ENCODE measurements at places on chromosomes 11 and 22. TPM values are rescaled to one million over a fixed set of nuclear protein-coding genes. Genes with fewer than 3 reads are reported as not detected.

- peaks cover 61% of the 10 kb centered on the region for H3K4me1 ChIP-seq
Observed at GRCh38 chr11:75468534-75469340, 35.7 kb upstream of the KLHL35 start.

DNA sequence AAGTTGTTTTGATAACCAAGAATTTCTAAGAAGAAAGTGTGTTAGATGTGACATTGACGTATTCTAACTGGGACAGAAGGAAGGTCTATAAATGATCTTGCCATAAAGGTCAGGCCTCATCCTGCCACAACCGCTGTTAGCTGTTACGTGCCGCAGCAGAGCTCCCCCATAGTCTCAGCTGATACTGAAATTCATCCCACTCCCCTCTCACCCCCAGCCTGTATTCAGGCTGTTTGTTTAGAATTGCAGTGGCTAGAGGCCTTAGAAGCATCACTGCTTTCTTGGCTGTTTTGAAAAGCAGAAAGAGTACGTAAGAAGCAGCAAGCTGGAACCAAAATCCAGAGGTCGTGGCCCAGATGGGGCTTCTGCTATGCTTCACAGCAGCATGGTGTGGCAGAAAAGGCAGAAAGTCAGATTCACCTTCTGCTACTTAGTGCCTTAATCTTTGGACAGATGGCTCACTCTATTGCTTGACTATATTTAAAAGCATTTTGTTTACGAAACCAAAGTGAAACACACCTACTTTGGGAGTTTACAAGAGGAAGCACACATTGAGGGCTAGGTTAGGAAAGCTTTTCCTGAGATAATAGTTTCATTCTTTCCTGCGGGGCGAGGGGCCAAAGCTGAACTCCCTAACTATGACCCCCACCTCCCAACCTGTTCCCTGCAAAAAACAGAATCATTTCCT lies 950 bp upstream of the LAYN start:
- no peaks in the 10 kb centered on the region for H3K36me3 ChIP-seq
- no peak for DNase-seq
- no peak overlapping the region for H3K27ac ChIP-seq
- H3K4me3 ChIP-seq = peak overlapping the region; percentile 51
- H3K27me3 ChIP-seq = peaks cover 30% of the 10 kb centered on the region

GRCh38 chr22:45149671-45150070 lies 14.1 kb upstream of the NUP50 start:
- H3K36me3 ChIP-seq = no peaks in the 10 kb centered on the region
- no peak for DNase-seq
- H3K4me1 ChIP-seq = no peaks in the 10 kb centered on the region
- H3K4me3 ChIP-seq = no peak overlapping the region

DNA sequence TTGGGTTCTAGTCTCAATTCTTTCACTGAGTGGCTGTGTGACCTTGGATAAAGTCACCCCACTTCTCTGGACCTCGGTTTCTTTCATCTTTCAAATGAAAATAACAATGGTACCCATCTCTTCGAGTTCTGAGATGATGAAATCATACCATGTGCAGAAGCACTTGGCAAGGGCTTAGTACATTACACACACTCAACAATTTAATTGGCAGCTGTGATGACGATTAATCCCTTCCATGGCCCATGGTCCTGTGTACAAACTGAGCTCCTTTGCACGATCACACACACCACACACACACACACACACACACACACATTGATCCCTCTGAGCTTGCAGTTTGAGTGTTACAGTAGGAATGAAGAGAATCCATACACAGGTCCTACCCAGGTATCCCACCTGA lies 103.4 kb upstream of the ASPHD2 start:
- H3K4me3 ChIP-seq = no peak overlapping the region
- H3K36me3 ChIP-seq = peaks cover 25% of the 10 kb centered on the region
- peaks cover 10% of the 10 kb centered on the region for H3K4me1 ChIP-seq

DNA sequence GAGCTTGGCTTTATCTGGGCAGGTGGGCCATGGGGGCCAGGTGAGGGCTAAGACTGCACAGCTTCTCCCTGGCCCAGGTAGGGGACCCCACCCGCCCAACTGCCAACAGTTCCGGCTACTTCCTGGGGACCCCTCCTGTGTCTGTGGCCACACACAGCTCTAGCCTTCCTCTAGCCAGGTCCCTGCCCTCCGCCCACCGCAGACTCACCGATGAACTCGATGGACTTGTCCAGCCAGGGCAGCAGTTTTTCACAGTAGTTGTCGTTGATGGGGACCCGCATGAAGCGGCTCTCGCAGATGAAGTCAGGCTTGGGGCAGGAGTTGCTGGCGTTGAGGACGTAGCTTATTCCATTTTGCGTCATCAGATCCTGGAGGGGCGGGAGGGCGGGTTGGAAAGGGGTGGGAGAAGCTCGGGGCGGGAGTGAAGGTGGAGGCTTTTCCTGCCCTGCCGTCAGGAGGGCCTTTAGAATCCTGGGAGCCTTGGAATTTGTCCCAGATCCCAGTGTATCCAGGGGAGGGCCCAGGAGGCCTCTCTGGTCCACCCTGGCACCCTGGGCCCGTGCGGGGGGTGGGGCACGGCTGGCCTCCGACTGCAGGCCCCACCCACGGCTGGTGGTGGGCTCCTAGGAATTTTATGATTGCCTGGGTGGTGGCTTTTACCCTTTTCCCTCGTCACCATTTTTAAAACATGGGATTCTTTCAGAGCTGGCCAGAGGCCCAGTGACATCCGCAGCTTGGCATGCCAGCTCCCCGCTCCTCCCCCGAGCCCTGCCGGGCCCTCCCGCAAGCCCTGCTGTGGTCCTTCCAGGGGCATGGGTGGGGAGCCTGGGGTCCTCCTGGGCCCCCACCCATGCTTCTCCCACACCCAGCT lies 13.9 kb downstream of the DUSP8 start:
- peaks cover 89% of the 10 kb centered on the region for H3K36me3 ChIP-seq
- no peaks in the 10 kb centered on the region for H3K27me3 ChIP-seq
- peak overlapping the region; percentile 86 for H3K27ac ChIP-seq
- H3K4me1 ChIP-seq = peaks cover 65% of the 10 kb centered on the region
- no peak for DNase-seq

DNA sequence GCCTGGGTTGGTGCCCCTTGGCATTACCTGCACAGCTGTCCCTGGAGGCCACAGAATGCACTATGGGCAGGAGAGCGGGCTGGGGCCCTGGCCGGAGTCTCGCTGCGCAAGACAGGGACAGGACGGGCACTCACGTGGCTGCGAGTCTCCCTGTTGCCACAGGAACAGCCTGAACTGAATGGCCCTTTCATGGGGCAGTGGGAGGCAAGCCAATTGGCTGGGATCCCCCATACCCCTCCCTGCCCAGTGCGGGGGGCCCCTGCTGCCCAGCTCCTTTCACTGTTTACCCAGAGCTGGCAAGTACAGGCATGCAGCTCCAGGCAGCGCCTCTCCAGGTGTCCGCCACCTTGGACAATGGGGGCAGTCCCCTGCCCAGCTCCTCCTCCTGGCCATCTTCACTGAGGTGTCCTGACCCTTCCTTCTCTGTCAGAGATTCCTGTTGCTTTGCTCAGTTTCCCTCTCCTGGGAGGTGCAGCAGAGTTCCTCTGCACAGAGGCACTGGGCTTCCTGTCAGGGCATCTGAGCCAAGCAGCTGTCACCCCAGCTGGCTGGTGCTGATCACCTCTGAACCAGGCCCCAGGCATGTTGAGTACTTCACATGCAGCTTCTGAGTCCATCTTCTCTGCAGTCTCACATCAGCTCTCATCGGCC lies 5.2 kb downstream of the USP2 start:
- no peak for DNase-seq
- H3K4me1 ChIP-seq = peaks cover 92% of the 10 kb centered on the region

GRCh38 chr11:92790366-92790765 lies 179.1 kb upstream of the MTNR1B start:
- H3K4me3 ChIP-seq = no peak overlapping the region
- no peaks in the 10 kb centered on the region for H3K27me3 ChIP-seq
- no peaks in the 10 kb centered on the region for H3K36me3 ChIP-seq
- H3K27ac ChIP-seq = no peak overlapping the region
- no peaks in the 10 kb centered on the region for H3K4me1 ChIP-seq

DNA sequence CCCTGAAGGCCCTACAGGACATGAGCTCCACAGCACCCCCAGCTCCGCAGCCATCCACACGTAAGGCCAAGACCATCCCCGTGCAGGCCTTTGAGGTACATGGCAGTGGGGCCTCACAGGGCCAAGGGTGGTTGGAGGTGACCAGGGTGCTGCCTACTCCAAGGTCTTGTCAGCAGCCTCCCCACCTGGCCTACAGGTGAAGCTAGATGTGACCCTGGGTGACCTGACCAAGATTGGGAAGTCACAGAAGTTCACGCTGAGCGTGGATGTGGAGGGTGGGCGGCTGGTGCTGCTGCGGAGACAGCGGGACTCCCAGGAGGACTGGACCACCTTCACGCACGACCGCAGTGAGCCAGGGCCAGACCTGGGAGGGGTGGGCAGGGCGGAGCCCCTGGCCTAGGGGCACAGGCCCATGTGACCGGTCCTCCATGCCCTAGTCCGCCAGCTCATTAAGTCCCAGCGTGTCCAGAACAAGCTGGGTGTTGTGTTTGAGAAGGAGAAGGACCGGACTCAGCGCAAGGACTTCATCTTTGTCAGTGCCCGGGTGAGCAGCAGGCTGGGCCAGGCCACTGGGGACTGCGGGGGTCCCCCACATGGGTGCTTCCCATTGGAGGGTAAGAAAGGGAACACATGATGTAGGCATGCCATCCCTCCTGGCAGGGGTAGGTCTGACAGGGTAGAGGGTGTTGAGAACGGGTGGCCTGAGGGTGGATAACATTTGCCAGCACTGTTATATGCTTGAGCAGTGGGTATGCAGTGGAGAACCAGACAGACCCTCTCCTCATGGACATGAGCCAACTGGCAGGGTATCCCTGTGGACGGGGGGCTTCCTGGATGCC lies 5.6 kb downstream of the INPPL1 start:
- H3K27me3 ChIP-seq = peaks cover 3% of the 10 kb centered on the region
- no peak overlapping the region for H3K4me3 ChIP-seq
- peaks cover 34% of the 10 kb centered on the region for H3K4me1 ChIP-seq
- H3K36me3 ChIP-seq = peaks cover 74% of the 10 kb centered on the region

GRCh38 chr22:31820655-31821054 lies 66.8 kb downstream of the DEPDC5 start:
- H3K36me3 ChIP-seq = peaks cover 71% of the 10 kb centered on the region
- H3K27me3 ChIP-seq = no peaks in the 10 kb centered on the region

- no peak for DNase-seq
- no peaks in the 10 kb centered on the region for H3K27me3 ChIP-seq
- peaks cover 33% of the 10 kb centered on the region for H3K36me3 ChIP-seq
- peaks cover 16% of the 10 kb centered on the region for H3K4me1 ChIP-seq
- no peak overlapping the region for H3K27ac ChIP-seq
Observed at GRCh38 chr22:19822301-19823117, 32.2 kb downstream of the GNB1L start.

GRCh38 chr11:92852946-92853345 lies 116.5 kb upstream of the MTNR1B start:
- H3K36me3 ChIP-seq = peaks cover 6% of the 10 kb centered on the region
- H3K27ac ChIP-seq = no peak overlapping the region
- DNase-seq = no peak
- no peaks in the 10 kb centered on the region for H3K27me3 ChIP-seq
- H3K4me1 ChIP-seq = peaks cover 3% of the 10 kb centered on the region

DNA sequence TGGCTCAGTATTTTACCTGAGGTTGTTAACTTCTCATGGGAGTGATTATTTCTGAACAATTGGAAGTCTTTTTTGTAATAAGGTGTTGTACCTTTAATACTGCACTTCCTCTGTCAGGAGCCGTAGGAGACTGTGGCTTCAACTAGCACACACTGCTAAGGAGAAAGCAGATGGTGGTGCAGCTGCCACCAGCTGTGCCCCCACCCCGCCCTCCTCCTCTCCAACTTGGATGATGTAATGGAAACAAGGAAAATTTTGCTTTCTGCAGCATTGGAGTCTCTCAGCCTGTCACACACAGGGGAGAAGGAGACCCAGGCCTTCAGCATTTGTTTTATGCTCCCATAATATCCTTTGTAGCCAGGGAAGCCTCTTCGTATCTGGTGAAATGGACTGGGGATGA lies 91.2 kb downstream of the TEAD1 start:
- no peak overlapping the region for H3K27ac ChIP-seq
- H3K36me3 ChIP-seq = peaks cover 2% of the 10 kb centered on the region
- H3K27me3 ChIP-seq = no peaks in the 10 kb centered on the region

DNA sequence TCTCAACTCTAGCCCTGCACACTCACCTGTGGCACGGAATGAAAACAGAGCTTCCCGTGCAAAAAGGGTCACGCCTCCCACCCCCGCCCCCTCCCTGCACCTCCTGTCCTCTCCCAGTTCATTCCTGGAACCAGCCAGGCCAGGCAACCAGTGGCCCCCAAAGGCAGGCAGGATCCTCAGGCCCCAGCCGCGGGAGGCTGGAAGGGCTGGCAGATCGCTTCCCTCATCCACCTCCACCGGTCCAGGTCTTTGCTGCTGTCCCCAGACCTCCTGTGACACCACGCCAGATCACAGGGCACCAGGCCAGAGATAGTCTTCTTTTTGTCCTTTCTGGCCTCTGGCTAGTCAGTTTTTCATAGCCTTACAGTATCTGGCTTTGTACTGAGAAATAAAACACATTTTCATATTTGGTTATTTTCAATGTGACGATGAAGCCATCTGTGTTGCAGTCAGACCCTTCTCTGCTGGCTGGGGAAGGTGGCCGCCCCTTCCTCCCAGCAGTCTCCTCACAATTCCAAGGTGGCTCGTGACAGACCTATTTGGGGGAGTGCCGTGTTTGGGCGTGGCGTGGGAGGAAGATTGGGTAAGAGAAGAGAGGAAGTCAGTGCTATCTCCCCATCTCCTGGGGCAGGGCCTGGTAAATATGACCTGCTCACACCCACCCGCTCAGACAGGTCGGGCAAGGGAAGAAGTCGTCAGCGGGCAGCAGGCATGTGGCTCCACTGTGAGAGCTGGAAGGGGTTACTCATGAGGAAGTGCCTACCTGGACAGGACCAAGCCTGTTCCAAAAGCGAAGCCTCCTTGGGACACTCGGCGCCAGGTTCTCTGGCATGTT lies 9.1 kb downstream of the SSH3 start:
- no peaks in the 10 kb centered on the region for H3K27me3 ChIP-seq
- no peak overlapping the region for H3K4me3 ChIP-seq
- no peak for DNase-seq
- peaks cover 6% of the 10 kb centered on the region for H3K4me1 ChIP-seq
- no peak overlapping the region for H3K27ac ChIP-seq
- peaks cover 48% of the 10 kb centered on the region for H3K36me3 ChIP-seq

DNA sequence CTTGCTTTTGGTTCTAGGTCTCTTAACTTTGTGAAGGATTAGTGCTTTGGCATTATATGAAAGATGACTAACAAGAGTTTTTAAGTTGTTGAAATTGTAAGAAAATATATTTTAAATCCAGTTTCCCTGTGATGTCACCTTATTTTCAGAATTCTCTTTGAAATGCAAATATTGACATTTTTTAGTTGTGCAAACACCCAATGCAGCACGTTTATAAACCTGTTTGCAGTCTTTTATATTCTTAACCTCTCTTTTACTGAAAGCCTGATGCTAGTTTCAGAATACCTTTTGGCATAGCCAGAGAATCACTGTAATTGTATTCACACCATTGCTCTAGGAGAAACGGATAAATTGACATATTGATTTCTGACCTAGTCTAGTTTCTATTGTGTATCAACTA lies 42.8 kb upstream of the SLC37A2 start:
- H3K36me3 ChIP-seq = no peaks in the 10 kb centered on the region
- no peak for DNase-seq
- H3K4me3 ChIP-seq = no peak overlapping the region
- H3K4me1 ChIP-seq = no peaks in the 10 kb centered on the region
- no peaks in the 10 kb centered on the region for H3K27me3 ChIP-seq

The RASD2 gene
- 0.77 TPM for total RNA-seq

The SESN3 gene
- 162 TPM for total RNA-seq

The SLC1A2 gene
- total RNA-seq = 270 TPM

The SAAL1 gene
- 18.9 TPM for total RNA-seq

The SCN4B gene
- total RNA-seq = 30.5 TPM

The PACSIN3 gene
- total RNA-seq = 7.9 TPM

The OR5AK2 gene
- not detected for total RNA-seq

The IL18BP gene
- 4.4 TPM for total RNA-seq

The CSTPP1 gene
- total RNA-seq = 49.2 TPM

The SCGB1D2 gene
- total RNA-seq = not detected

The CREB3L1 gene
- total RNA-seq = 12.8 TPM

Measured in spinal cord (tissue), 10 donors.